ENCODE measurements at places on chromosomes 4 and X.

DNA sequence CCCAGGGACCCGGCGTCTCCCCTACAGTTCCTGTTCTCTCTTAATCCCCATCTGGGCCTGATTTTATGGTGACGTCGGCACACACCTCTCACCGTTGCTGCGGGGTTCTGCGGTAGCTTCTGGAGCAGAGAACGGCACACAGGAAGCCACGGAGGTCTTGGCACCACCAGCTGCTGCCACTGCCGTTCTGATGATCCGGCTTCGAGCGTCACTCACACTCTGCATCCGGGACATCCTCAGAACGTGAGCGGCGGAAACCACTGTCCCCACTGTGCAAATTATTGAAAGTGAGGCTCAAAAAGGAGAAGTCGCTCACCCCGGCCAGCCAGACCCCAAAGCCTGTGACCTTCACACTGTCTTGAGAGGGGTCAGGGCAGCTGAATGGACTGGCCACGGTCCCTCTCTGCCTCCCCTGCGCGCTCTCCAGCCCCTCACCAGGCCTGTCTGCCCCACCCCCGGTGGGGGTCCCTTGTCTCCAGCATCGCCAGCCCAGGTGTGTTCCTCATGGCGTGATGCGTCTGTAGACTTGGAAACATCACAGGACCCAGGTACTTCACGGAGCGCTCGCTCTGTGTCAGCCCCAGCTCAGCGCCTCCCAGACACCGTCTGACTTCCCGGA is 201.1 kb downstream of the AFAP1 start:
- no peak for DNase-seq

DNA sequence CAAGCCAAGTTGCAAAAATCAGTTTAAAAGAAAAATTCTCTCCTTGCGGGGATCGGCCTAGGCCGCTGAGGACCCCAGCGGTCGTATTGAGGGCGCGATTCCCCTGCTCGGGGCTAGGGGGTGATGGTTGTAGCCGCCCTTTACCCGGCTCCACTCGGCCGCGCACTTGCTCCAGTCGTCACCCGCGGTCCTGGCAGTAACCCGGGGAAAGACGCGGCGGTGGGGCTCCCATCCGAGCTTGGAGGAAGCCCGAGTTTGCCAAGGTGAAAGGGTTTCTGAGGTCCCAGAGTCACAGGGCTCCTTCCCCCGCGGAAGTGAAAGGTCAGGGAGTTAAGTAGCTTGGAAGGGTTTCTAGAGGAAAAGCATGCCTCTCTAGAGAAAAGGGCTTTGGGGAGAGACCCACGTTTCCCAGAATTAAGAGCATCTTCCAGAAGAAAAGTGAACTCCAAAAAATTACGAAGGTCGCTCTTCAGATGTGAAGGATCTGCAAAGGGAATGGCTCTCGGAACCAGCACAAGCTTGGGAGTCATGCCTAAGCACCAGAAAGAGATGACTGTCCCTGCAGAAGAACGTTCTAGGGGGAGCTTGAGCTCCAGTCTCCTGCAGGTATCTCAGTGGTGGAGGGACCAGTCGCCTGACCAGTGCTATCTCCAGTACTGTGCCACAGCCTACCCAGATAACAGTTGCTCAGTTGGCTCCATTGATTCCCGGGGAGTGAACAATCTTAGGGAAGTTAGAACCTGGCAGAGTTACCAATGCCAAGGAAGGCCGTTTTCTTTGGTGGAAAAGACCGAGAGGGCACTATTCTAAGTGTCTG is 875 bp downstream of the LAP3 start:
- DNase-seq: peak; percentile 42

- DNase-seq: no peak
Observed at GRCh38 chr4:120445186-120445585, 378.5 kb upstream of the MAD2L1 start.

- DNase-seq: no peak
Observed at GRCh38 chrX:21968333-21968732, 27.8 kb downstream of the SMS start.

DNA sequence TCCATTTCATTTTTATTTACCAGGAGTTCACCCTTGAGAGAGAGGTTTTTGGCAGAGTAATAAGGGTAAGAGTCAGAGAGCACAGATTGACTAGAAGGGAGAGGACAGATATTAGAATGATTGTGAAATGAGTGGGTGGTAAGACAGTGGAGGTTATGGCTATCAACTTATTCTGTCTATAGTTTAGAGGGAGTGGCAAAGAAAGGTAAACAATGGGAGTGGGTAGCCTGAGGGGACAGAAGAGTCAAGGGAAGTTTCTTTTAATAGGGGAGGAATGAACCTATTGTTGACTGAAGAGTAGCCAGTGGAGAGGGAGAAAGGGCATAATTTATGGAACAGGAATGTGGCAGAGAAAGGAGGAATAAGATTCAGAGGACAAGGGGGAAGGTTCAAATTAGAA is 186.5 kb upstream of the NRK start:
- DNase-seq: no peak

GRCh38 chrX:47360423-47361179 is 9.8 kb upstream of the ZNF157 start:
- DNase-seq: no peak

GRCh38 chr4:2650276-2650675 is 105.9 kb downstream of the TNIP2 start:
- no peak for DNase-seq
